ENCODE measurements at places on chromosomes 7 and 10.

- no peak for DNase-seq
Measured at GRCh38 chr7:47759056-47759706, 177.3 kb upstream of the TNS3 start.

GRCh38 chr7:111312966-111313365 lies 222.0 kb downstream of the LRRN3 start:
- DNase-seq = no peak

DNA sequence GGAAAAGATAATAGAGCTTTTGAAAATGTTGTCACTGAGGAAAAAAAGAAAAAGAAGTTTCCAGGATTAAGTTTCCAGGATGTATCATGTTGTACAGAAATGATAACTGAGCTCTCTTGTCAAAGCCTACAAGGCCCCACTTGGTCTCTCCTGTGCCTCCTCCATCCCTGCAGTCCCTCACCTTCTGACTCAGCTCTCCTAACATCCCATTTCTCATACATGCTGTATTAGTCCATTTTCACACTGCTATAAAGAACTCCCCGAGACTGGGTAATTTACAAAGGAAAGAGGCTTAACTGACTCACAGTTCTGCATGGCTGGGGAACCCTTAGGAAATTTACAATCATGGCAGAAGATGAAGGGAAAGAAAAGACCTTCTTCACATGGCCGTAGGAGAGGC lies 3.8 kb upstream of the DGKI start:
- DNase-seq = no peak

- no peak for DNase-seq
Measured at GRCh38 chr7:27116031-27116961, 13.8 kb upstream of the HOXA2 start.

DNA sequence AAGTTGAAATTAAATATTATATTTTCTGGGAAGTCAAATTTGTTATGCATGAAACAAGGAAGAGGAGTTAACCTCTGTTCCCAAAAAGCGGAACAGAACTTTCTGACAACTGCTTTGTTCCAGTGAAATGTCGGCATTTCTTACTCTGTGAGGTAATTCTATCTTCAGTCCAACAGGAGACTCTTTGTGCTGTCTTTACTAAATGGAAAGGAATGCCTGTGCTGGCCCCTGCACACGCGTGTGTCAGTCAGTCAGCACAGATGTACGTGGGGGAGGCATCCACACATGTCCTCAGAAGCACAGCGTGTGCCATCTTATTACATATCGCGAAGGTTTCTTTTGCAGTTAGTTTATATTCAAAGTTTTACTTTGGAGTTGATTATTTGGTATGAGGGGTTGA lies 37.5 kb downstream of the NET1 start:
- no peak for DNase-seq

DNA sequence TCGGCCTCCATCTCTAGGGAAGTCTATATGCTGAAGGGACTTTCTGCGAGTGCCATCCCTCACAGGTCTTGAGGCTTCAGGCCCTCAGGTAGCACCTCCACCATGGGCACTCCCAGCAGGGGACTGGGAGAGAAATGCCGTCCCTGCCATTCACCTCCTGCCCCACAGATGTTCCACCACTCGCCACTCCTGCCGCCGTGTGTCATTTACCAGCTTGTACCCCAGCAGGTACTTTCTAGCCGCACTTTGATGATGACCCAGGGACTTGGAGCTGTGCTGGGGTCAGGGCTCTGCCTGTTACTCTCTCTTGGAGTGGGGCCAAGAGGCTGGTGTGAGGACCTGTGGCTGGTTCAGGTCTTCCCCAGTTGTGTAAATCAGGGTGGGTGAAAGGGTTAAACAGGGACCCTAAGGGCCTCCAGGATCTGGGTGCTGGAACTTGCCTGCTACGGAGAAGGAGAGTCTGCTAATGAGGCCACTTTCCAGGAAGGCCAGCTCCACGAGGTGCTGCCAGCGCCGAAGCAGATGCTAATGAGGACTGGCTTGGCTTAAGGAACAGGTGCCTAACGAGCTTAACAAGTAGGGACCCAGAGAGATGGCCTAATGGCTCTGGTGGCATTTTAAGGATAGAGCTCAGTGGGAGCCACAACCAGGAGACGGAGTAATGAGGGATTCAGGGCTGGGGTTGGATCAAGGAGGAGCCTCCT lies 32.4 kb downstream of the CRHR2 start:
- DNase-seq = no peak

GRCh38 chr7:98120559-98120958 lies 13.9 kb downstream of the LMTK2 start:
- DNase-seq = no peak

GRCh38 chr7:33888166-33888565 lies 17.2 kb upstream of the BMPER start:
- no peak for DNase-seq

GRCh38 chr10:131888186-131888604 lies 12.6 kb upstream of the PPP2R2D start:
- no peak for DNase-seq

GRCh38 chr7:136194878-136195277 lies 217.7 kb upstream of the MTPN start:
- no peak for DNase-seq

- no peak for DNase-seq
Measured at GRCh38 chr7:86469680-86470295, 173.9 kb upstream of the GRM3 start.

GRCh38 chr10:24920907-24921881 lies 31.2 kb downstream of the PRTFDC1 start:
- no peak for DNase-seq

GRCh38 chr7:105298439-105298894 lies 90.3 kb downstream of the SRPK2 start:
- no peak for DNase-seq

- DNase-seq = no peak
Measured at GRCh38 chr10:110637558-110638053, 6.5 kb upstream of the RBM20 start.

DNA sequence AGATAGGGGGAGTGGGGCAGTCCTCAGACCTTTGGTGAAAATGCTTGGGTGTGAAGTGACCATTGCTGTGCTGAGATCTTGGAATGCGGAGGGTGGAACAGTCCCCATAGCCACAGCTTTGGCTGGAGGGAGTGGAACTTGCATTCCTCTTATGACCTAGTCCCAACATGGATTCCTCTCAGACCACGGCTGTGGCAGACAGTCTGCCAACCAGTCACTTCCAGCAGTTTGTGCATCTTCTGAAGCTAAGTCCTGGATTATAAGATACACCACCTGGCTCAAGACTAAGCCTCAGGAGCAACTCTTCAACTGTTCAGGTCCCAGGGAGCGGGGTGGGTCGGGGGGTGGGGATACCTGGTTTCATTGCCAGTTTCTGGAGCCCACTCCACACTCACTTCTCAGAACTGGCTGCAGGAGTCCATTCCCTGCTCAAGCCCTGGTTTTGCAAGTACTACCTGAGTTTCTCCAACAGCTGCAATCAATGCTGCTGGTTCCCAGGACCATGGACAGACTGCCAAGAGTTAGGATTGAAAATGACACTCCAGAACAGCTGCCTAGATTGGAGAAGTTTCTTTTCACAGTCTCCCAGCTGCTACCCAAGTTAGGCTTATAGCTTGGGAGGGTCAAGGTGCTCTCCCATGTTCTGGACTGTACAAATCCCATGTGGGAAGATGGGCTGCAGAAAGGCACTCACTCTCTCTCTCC lies 29.1 kb upstream of the DGKB start:
- DNase-seq = no peak

- no peak for DNase-seq
Measured at GRCh38 chr10:125009661-125010161, 67.8 kb downstream of the ZRANB1 start.

GRCh38 chr10:77606751-77607150 lies 30.9 kb downstream of the KCNMA1 start:
- DNase-seq = no peak

DNA sequence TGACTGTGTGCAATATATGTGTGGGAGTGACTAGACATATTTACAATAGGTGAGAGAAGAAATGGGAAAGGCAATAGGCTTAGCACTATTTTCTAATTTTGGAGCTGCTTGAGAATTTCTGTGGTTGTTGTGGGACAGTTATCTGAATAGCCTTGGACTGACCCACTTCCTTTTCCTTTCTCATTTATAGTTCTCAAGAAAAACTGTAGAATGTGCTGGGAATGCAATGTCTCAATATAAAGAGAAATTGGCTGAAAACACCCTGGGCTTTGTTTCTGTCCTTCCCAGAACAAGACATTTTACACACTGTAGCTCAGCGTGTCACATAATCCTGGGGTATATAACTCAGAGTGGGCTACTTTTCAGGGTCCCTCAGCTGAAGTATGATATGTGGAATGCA lies 153.0 kb upstream of the RHOBTB1 start:
- no peak for DNase-seq

GRCh38 chr10:83917537-83918506 lies 221.5 kb upstream of the GHITM start:
- no peak for DNase-seq

DNA sequence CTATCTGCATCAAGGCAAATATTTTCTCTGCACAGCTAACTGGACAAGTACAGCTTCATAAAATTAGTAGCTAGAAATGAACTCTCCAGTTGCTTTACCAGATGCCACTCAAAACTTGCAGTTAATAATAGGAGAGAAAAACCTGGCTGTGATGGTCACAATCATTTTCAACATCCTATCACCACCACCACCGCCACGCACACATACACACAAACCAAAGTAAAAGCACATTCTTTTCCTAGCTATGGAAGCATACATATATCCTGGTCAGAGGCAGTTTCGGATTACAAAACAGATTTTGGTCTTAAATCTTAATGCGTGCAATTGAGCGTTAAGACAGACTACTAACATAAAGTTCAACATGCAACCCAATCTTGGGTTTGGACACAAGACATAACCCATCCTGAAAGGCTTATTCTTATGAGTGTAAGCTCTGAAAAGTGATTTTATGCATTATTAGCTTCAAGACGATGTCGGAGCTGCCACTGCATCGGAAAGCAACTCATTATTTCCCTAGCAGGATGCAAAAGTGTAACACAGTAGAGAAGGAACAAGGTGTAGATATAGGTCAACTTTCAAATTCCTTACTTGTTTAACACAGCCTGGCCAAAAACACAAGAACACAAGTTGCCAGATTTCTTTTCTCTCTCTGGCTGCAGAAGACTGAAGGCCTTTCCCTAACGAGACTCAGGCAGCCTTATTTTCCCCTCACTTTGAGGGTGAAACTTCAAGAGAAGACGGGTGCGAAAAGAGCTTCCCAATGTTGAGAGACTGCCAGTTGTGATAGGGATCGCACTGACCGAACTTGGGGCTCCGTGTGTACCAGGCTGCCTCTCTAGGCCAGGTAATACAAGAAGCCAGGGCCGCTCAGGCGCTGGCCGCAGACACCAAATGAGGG lies 1.2 kb downstream of the CACUL1 start:
- DNase-seq = no peak

DNA sequence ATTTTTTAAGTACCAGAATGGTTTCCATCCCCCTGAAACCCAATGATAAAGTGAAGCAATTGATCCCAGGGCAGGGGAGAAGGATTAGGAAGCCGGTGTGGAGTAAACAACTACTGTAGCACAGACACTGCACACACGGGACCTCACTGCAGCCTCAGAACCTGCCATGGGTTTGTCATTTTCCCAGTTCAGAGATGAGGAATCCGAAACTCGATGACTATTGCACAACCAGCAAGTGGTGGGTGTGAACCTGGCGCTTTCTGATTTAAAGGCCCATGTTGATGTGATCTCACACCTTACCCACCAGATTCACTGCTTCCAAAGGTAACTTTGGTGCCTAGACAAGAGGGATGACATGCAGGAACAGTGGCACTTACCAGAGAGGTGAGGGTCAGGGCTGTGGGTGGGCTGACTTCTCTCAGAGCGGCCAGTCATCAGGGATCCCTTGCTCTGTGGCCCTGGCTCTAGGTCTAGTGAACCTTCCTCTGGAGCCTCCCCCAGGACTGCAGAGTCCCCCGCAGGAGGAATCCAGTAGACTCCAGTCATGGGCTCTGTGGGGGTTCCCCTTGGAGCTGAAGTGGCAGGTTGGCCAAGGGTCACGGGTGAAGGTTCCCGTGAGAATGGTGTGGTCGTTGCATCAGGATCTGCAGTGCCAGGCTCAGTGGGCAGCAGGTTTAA lies 62.8 kb downstream of the PKD1L1 start:
- DNase-seq = no peak

DNA sequence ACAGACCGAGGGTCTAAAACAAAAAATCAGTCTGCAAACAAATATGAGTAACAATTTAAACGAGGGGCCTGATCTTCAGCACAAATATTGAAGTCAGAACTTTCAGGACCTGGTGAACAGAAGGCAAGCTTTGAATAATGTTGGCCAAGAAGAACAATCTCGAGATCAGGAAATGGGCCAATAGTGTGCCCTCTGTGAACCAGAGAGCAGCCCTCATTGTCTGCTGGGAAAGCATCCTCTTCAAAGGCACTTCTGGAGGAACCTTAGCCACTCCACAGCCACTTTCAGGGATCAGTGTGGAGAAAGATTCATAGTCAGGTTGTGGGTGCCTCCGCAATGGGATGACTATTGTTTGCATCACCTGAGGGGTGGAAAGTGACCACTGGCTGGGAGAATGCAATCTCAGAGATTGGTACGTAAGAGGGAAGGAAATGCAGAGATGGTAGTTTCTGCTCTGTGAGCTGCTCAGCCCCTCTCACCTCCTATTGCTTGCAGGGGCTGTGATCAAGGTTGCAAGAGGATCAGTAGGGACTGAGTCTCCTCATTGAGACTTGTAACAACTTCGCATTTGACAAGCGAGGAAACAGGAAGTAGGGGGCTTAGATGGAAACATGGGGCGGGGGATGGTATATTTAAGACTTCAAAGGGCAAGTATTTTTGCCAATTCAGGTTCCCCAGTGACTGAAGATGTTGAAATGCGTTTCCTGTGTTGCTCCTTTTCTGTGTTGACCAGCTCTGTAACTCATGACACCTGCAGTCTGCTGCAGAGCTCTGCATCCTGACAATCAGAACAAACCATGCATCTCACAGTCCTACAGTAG lies 28.4 kb upstream of the IFRD1 start:
- DNase-seq = no peak

DNA sequence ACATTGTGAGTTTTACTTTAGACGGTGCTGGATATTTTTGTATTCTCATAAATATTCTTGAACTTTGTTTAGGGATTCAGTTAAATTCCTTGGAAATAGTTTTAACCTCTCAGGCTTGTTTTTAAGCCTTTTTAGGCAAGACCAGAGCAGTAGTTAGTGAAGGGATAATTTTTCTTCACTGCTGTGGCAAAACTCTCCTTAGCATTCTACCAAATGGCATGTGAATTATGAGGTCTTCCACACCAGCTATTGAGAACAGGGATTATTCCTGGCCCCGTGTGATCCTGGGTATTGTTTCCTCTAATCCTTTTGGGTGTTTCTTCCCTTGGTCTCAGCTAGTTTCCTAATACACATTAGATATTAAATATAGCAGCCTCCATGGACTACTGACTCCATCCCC lies 46.2 kb downstream of the CCDC71L start:
- no peak for DNase-seq

GRCh38 chr10:100826031-100826651 lies 80.8 kb downstream of the PAX2 start:
- no peak for DNase-seq

GRCh38 chr7:44140341-44140740 lies 791 bp downstream of the MYL7 start:
- no peak for DNase-seq

- no peak for DNase-seq
Measured at GRCh38 chr7:867406-868188, 8.8 kb upstream of the GET4 start.

- no peak for DNase-seq
Measured at GRCh38 chr10:43673471-43673870, 24.8 kb upstream of the ZNF32 start.
